Activated T-helper 1 cell treated with anti-CD3 and anti-CD28 coated beads, Interleukin-12 subunit alpha, Interleukin-12 subunit beta, Interleukin-2, Interleukin-4 antibody, amounts not matched to agents 30 ng/mL and 10 ng/mL and 1 ng/mL, durations not matched to agents 14 hours and 24 hours and 36 hours (primary cell): ENCODE measurements at places on chromosomes 16 and 17. TPM values are rescaled to one million over a fixed set of nuclear protein-coding genes. Genes with fewer than 3 reads are reported as not detected.
A peak's percentile ranks its signal among the peaks of the same experiment; 100 is the strongest.

- H3K4me1 ChIP-seq, result no peaks in the 10 kb centered on the region
- H3K4me3 ChIP-seq, result no peak overlapping the region
- H3K27me3 ChIP-seq, result peaks cover 9% of the 10 kb centered on the region
- DNase-seq, result no peak
Measured at GRCh38 chr17:45127548-45128300, 4.6 kb downstream of the PLCD3 start.

DNA sequence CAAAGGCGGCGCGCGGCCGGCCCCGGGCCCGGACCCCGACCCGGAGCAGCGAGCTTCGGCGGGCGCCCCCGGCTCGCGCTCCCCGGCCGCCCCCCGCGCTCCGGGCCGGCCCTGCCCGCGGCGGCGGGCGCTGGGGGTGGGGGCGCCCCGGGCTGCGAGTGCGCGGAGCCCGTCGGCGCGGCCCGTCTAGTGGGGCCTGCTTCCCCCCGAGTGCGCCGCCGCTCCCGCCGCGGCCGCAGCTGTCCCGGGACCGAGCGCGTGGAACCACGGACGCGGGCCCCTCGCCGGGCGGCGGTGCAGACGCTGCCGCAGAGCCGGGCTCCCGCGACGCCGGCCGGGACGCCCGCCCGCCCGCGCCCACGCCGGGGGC lies 308 bp downstream of the ADCY9 start:
- DNase-seq, result no peak
- H3K27ac ChIP-seq, result no peak overlapping the region
- peaks cover 18% of the 10 kb centered on the region for H3K36me3 ChIP-seq
- H3K4me1 ChIP-seq, result peaks cover 47% of the 10 kb centered on the region
- peak overlapping the region; percentile 73 for H3K4me3 ChIP-seq

DNA sequence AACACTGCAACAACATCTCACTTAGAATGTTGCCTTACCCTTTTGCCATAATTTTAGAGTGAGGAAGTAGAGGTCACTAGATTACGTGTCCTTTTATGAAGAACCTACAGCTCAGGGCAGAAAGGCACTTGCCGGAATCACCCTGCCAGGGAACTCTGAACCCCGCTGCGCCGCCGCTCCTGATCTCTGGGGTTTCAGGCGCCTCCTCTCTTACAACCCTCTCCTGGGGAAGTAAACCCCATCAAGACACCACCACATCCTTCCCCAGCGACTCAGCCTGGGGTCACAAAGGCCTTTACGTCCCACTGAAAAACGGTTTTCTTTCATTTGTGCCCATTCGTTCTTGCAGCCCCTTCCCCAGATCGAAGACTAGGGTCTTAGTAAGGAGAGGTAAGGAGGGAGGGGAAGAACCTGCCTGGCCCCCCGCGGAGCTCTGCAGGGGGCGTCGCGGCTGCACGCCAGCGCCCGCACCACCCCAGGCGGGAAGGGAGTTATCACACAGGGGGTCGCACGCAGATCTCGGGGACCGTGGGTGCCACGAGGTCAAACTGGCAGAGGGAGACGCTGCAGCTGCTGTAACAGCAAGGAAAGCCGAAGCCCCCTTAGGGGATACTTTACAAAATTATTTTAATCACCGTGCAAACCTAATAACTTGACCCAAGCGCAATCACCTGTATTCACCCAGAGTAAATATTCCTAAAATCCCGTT lies 1.0 kb upstream of the HLF start:
- DNase-seq, result no peak
- H3K4me1 ChIP-seq, result peaks cover 14% of the 10 kb centered on the region
- no peak overlapping the region for H3K27ac ChIP-seq
- H3K36me3 ChIP-seq, result no peaks in the 10 kb centered on the region
- H3K27me3 ChIP-seq, result peaks cover 77% of the 10 kb centered on the region

DNA sequence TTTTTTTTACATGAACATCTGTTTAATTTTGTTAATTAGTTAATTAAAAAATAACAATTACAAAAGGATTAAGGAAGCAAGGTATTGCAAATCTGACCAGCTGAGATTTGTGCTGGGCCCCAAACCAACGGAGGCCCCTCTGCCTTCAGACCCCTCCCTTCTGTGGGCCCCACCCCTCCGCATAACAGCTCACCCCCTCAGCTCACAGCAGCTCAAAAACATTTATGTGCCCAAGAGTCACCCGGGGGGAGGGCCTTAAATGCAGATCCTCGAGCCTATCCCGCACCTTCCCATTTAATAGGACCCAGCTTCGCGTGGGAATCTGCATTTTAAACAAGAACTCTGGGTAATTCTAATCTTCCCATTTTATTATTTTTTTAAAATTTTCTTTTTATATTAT lies 75.0 kb downstream of the MGAT5B start:
- no peak overlapping the region for H3K27ac ChIP-seq
- no peak overlapping the region for H3K4me3 ChIP-seq
- peaks cover 2% of the 10 kb centered on the region for H3K27me3 ChIP-seq

The SOX8 gene
- 0.47 and 0.61 TPM in 2 replicates for total RNA-seq

DNA sequence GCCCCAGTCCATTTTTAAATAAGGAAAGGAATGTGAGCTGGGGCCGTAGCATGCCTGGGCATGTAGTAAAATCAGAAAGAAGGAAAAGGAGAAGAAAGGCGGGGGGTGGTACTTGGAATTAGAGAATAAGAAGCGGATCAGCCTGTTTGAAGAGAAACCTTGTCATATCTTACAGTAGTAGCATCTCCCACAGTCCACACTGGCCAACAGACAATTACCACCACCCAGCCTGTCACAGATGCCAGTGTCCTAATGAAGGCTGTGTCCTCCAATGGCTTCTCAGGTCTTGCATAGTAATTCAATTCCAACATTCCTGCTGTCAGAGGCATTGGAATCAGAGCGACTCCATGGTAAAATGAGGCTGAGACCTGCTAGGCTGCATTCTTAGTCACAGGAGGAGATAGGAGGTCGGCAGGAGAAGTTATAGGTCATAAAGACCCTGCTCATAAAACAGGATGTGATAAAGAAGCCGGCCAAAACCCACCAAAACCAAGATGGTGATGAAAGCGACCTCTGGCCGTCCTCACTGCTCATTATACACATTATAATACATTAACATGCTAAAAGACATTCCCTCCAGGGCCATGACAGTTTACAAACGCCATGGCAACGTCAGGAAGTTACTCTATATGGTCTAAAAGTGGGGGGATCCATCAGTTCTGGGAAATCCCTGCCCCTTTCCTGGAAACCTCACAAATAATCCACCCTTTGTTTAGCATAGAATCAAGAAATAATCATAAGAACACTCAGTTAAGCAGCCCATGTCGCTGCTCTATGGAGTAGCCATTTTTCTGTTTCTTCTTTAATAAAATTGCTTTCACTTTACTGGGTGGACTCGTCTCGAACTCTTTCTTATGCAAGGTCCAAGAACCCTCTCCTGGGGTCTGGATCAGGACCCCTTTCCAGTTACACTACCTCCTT lies 9.6 kb upstream of the AKAP10 start:
- H3K4me3 ChIP-seq, result no peak overlapping the region
- no peaks in the 10 kb centered on the region for H3K4me1 ChIP-seq
- no peaks in the 10 kb centered on the region for H3K36me3 ChIP-seq
- H3K27ac ChIP-seq, result no peak overlapping the region

- H3K36me3 ChIP-seq, result no peaks in the 10 kb centered on the region
- no peaks in the 10 kb centered on the region for H3K4me1 ChIP-seq
- no peak for DNase-seq
- no peak overlapping the region for H3K4me3 ChIP-seq
Measured at GRCh38 chr17:31726980-31727427, 132.0 kb downstream of the COPRS start.

The UTP18 gene
- total RNA-seq, result 89.7 and 95.6 TPM in 2 replicates

The RUNDC3A gene
- 0.13 and 0.22 TPM in 2 replicates for total RNA-seq

- peaks cover 8% of the 10 kb centered on the region for H3K36me3 ChIP-seq
- peak overlapping the region; percentile 76 for H3K4me3 ChIP-seq
- peak; percentile 64 for DNase-seq
- peaks cover 51% of the 10 kb centered on the region for H3K4me1 ChIP-seq
- H3K27me3 ChIP-seq, result no peaks in the 10 kb centered on the region
- H3K27ac ChIP-seq, result peak overlapping the region; percentile 97
Measured at GRCh38 chr16:57530104-57530521, 6.3 kb downstream of the CCDC102A start.

GRCh38 chr16:77214411-77215138 lies 15.4 kb downstream of the SYCE1L start:
- H3K27me3 ChIP-seq, result peaks cover 2% of the 10 kb centered on the region
- H3K36me3 ChIP-seq, result no peaks in the 10 kb centered on the region
- peak overlapping the region; percentile 11 for H3K4me3 ChIP-seq
- no peak for DNase-seq

GRCh38 chr17:77670173-77670572 lies 288.3 kb upstream of the TNRC6C start:
- H3K36me3 ChIP-seq, result peaks cover 43% of the 10 kb centered on the region
- no peak for DNase-seq
- H3K27ac ChIP-seq, result no peak overlapping the region
- H3K4me1 ChIP-seq, result peaks cover 35% of the 10 kb centered on the region

GRCh38 chr17:43549496-43549895 lies 3.4 kb upstream of the ETV4 start:
- peaks cover 23% of the 10 kb centered on the region for H3K4me1 ChIP-seq
- DNase-seq, result no peak
- H3K27ac ChIP-seq, result no peak overlapping the region

- H3K27ac ChIP-seq, result no peak overlapping the region
- H3K4me3 ChIP-seq, result no peak overlapping the region
- no peaks in the 10 kb centered on the region for H3K36me3 ChIP-seq
- peaks cover 16% of the 10 kb centered on the region for H3K27me3 ChIP-seq
Measured at GRCh38 chr17:5794385-5794784, 210.1 kb upstream of the NLRP1 start.

- no peaks in the 10 kb centered on the region for H3K27me3 ChIP-seq
- H3K4me1 ChIP-seq, result peaks cover 6% of the 10 kb centered on the region
- no peak for DNase-seq
- no peak overlapping the region for H3K27ac ChIP-seq
Measured at GRCh38 chr17:1577583-1578013, 15.0 kb upstream of the PITPNA start.

GRCh38 chr16:3470723-3471122 lies 24.6 kb downstream of the C16orf90 start:
- H3K4me3 ChIP-seq, result no peak overlapping the region
- peaks cover 20% of the 10 kb centered on the region for H3K4me1 ChIP-seq
- no peak overlapping the region for H3K27ac ChIP-seq
- H3K36me3 ChIP-seq, result peaks cover 5% of the 10 kb centered on the region
- no peaks in the 10 kb centered on the region for H3K27me3 ChIP-seq
- DNase-seq, result no peak

DNA sequence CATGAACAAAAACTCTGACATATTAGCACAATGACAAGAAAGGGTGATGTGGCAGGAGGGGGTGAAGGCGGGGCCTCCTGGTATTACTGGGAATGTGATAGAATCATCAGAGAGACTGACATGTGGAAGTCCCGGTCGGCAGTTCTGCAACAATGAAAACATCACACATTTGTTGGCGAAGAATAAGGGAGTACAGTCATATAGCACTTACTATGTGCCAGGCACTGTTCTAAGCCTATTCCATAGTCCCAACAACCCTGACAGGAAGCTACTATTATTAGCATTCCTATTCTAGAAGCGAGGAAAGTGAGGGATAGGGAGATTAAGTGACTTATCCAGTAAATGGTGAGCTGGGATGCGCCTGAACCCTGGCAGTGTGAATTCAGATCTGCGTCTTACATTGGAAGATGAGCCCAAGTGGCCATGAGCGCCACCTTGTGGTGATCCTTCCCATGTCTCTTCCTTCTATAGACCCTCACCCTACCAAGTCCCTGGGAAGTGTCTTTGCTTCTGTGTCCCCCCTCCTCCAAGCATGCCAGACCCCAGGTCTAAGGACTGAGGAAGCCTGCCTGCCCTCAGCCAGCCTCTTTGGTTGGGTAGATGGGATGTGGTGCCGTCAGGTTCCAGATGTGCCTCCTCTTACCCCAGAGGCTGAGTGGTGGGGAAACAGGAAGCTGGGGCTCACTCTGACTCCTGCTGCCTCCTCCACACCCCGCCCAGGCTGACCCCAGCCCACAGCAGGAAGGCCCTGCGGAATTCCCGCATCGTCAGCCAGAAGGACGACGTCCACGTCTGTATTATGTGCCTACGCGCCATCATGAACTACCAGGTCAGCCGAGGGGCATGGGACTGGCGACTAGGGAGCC lies 14.0 kb downstream of the FMNL1 start:
- peaks cover 77% of the 10 kb centered on the region for H3K4me1 ChIP-seq
- peak overlapping the region; percentile 38 for H3K27ac ChIP-seq
- H3K27me3 ChIP-seq, result no peaks in the 10 kb centered on the region
- no peak for DNase-seq

GRCh38 chr16:49405123-49405522 lies 31.5 kb downstream of the C16orf78 start:
- DNase-seq, result no peak
- no peaks in the 10 kb centered on the region for H3K36me3 ChIP-seq
- H3K4me3 ChIP-seq, result no peak overlapping the region
- no peaks in the 10 kb centered on the region for H3K4me1 ChIP-seq
- H3K27ac ChIP-seq, result no peak overlapping the region
- peaks cover 3% of the 10 kb centered on the region for H3K27me3 ChIP-seq

GRCh38 chr16:11674001-11674817 lies 6.0 kb downstream of the SNN start:
- peaks cover 38% of the 10 kb centered on the region for H3K4me1 ChIP-seq
- H3K36me3 ChIP-seq, result peaks cover 16% of the 10 kb centered on the region
- H3K27ac ChIP-seq, result no peak overlapping the region
- DNase-seq, result no peak

DNA sequence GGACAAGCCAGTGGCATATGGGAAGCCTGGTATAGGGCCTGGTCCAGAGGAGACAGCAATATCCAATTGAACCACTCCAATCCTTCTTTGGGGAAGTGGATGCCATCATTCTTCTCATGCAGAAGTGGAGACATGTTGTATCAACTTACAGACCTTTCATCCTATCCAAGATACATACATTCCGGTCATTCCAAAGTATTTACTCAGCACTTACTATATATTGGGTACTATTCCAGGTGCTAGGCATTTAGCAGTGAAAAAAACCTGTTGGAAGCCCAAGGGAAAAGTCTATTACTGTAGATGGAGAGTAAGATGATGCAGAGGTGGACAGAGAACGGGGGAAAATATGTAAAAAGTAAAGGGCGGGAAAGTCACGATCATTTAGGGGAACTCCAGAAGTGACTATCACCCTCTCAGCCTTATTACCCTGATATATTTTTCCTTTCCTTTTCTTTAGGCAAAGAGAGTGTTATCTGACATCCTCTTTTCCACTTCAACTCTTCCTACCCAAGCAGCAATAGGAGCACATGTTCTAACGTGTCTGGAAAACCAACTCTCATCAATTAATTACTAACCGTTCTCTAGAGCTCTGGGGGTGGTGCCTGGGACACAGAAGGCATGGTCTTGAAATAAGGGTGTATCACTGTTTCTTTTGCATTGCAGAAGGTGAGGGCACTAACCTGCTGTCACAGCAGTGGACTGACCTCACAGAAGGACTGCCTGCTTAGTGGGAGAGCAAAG lies 210.1 kb upstream of the MAF start:
- no peaks in the 10 kb centered on the region for H3K36me3 ChIP-seq
- no peaks in the 10 kb centered on the region for H3K4me1 ChIP-seq
- H3K27ac ChIP-seq, result no peak overlapping the region

- H3K4me1 ChIP-seq, result peaks cover 37% of the 10 kb centered on the region
- no peak for DNase-seq
- no peak overlapping the region for H3K4me3 ChIP-seq
- no peak overlapping the region for H3K27ac ChIP-seq
- no peaks in the 10 kb centered on the region for H3K36me3 ChIP-seq
- H3K27me3 ChIP-seq, result peaks cover 8% of the 10 kb centered on the region
Measured at GRCh38 chr17:10118788-10119130, 79.6 kb downstream of the GAS7 start.
